ENCODE measurements at places on chromosomes 16 and 17. TPM values are rescaled to one million over a fixed set of nuclear protein-coding genes. Genes with fewer than 3 reads are reported as not detected.

GRCh38 chr17:1009229-1010085 lies 12.5 kb downstream of the TIMM22 start:
- DNase-seq: no peak

SLC13A2 gene
- total RNA-seq: 0.14 TPM

BMERB1 gene
- total RNA-seq: 63.6 TPM

GRCh38 chr16:31467151-31467773 lies 4.7 kb upstream of the TGFB1I1 start:
- DNase-seq: peak; percentile 23

DNA sequence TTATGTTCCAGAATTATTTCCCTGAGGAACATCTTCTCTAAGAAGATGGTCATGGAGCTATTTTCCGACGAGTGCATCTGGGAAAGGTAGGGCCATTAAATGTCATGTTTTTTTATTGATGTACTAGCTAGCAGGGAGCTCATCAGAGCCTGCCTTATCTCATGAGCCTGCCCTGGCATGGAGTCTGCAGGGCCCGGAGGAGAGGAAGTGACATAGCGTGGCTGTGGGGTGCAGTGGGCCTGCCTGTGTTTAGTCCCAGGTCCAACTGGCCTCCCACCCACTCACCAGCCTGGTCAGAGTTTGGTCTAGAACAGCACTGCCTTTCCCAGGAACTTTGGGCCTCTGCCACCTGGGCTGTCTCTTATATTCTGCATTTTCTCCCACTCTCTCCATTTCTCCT lies 389.8 kb downstream of the SNX29 start:
- no peak for DNase-seq

- no peak for DNase-seq
Observed at GRCh38 chr16:72785171-72785570, 262.8 kb downstream of the ZFHX3 start.

NOXO1 gene
- total RNA-seq: not detected

DNA sequence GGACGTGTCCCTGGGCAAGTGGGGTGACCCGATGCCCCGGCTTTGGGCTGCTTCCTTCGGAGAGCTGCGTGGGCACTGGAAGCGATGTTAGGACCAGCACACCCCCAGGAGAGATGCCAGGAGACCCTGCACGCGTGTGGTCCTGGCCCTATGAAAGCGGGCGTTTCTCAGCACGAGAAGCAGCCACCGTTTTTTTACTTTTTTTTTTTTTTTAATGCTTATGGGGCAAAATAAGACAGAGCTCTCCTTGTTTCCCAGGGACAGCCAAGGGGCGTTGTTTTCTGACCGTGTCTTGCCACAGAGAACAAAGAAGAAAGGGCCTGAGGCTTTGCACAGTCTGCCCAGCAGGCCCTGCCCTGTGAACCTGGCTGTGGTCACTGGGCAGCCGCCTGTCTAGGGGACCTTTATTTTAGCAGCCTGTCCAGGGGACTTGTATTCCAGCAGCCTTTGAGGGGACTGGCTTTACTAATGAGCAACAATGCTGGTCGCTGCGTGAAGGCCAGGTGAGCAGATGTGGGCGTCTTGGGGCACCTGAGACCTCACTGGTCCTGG lies 996 bp downstream of the SLC25A10 start:
- no peak for DNase-seq

GLIS2 gene
- 49.0 TPM for total RNA-seq

DNA sequence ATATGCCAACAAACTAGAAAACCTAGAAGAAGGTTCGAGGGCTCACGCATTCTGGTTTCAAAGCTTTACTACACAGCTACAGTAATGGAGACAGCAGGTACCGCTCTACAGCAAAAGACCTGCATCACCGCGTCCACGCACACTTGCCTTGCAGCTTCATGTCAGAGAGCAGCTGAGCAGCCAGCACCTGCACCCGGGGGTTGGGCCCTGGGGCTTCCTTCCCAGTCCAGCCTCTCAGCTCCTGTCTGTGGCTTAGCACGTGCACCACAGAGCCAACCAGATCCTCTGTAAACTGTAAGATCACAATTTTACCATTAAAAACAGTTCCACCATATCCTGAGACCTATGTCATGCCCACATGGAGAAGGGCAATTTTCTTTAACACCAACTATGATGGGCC lies 15.3 kb downstream of the MEAK7 start:
- peak; percentile 41 for DNase-seq

GRCh38 chr16:70713824-70714223 lies 28.0 kb upstream of the MTSS2 start:
- DNase-seq: no peak

RNF112 gene
- total RNA-seq: 8.4 TPM

DNA sequence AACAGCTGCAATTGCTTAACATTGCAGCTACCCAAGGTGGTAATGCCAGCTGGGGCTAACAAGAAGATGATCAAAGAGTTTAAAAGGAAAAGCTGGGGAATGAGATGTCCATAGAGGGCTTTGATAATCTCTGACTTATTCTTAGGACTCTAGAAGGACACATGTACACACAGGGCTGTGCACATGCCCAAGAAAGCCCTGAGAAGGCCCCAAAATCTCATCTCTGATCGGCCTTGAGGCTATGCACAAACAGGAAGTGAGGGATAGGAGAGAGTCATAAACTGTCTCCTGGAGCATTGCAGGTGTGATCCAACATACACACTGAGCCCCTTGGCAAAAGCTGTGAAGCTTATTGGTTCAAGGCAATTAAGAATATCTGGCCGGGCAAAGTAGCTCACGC lies 17.2 kb upstream of the RABEP1 start:
- DNase-seq: no peak

DNA sequence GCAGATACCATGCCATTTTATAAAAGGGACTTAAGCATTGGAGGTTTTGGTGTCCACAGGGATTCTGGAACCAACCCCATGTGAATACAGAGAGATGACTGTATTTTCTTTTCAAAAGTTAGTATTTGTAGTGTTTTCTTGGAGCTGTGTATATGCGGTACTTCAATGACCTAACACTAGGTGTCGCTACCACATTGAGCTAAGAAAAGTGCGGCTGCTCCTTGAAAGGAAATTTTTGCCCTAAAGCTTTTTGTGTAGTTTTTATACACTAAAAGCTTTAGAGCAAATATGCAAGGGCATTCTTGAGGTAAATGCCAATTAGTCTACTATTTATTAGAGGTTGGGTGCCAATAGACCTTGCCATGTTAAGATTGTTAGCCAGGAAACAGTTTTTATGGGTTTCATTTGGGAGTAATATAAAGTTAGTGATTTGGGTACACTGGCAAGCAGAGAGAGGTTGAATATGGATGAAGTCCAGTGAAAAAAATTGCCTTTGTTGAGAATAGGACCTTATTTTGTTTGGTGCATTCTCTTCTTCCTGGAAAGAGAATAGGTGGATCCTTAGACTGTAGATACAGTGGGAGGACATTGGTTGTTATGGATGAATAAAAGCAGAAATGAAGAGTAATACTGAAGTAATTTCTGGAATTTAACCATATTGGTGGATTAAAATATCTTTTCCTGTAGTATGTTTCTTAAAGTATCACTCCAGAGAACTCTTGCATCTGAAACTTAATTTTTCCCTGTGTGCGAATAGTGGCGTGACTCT lies 43.3 kb downstream of the BCAS3 start:
- no peak for DNase-seq

GRCh38 chr16:17555176-17555575 lies 84.4 kb upstream of the XYLT1 start:
- no peak for DNase-seq

DNA sequence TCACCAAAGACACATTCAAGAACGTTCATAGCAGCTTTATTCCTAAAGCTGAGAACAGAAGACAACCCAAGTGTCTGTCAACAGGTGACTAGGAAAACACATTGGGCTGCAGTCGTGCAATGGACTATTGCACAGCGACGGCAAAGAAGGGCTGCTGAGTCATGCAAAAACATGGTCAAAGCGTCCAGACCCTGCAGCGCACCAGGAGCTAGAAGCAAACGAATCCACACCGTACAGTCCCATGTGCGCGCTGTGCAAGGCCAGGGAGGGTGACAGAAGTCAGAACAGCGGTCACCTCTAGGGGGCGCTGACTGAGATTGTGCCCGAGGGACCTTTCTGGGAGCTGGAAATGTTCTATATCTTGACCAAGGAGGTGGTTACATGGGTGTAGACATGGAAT lies 266.4 kb downstream of the MAF start:
- DNase-seq: no peak

- DNase-seq: no peak
Observed at GRCh38 chr17:70319516-70319915, 150.2 kb downstream of the KCNJ2 start.

ETV4 gene
- total RNA-seq: 0.48 TPM

GRCh38 chr17:17928398-17929287 lies 43.6 kb downstream of the TOM1L2 start:
- peak; percentile 71 for DNase-seq

GRCh38 chr17:5644065-5644464 lies 59.8 kb upstream of the NLRP1 start:
- no peak for DNase-seq

All from posterior vena cava (tissue), 2 donors.